Stimulated activated CD4-positive, alpha-beta T cell treated with anti-CD3 and anti-CD28 coated beads, Interleukin-2, amount 100 ng/mL, for 24 hours (primary cell): ENCODE measurements at places on chromosomes 5 and 9.

- no peak for DNase-seq
Observed at GRCh38 chr5:10525124-10525495, 38.8 kb upstream of the ANKRD33B start.

GRCh38 chr9:95515272-95516113 is 1.3 kb downstream of the PTCH1 start:
- DNase-seq: peak; percentile 50

- DNase-seq: no peak
Observed at GRCh38 chr5:138610415-138610917, 35.3 kb upstream of the HSPA9 start.

DNA sequence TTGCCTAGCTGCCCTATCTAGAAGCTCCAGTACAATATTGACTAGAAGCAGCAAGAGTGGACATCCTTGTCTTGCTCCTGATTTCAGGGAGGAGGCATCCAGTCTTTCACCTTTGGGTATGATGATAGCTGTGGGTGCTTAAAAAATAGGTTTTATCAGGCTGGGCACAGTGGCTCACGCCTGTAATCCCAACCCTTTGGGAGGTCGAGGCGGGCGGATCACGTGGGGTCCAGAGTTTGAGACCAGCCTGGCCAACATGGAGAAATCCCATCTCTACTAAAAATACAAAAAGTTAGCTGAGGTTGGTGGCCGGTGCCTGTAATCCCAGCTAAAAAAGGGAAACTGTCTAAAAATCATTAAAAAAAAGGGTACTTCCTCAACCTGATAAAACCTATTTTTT is 2.0 kb upstream of the CAMSAP1 start:
- DNase-seq: no peak

DNA sequence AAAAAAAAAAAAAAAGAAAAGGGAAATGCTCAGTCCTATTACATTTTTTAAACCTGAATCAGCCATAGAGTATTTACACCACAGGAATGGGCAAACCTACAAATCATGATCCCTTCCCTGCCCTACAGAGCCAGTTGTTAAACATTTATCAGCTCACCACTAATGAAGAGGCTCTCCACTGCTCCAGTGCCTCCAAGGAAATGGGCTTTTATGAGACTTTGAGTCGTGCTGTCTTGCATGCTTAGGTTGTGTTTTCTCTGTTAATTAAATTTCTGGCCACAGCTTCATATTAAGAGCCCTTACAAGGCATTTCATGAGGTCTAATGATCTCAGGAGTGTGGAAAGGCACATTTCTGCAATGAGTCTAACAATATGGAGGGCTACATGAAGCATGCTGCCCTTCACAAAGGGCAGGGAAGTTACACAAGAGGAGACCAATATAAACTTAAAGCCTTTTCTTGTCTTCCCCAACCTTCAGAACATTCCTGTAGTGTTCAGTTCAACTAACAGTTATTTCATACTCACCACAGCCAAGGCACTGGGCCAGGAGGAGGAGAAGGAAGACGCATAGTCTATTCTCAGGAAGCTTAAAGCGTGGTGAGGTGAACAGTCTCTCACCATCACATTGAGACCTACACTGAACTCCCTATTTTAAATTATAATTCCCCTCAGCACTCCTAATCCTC is 140.1 kb upstream of the ABCA1 start:
- no peak for DNase-seq
